Hair follicle dermal papilla cell (primary cell): ENCODE measurements at places on chromosomes 4 and X. TPM values are rescaled to one million over a fixed set of nuclear protein-coding genes. Genes with fewer than 3 reads are reported as not detected.

ZNF141 gene
- 10.2 and 12.0 TPM in 2 replicates for total RNA-seq

SERPINA7 gene
- not detected in 2 replicates for total RNA-seq

SPANXC gene
- not detected in 2 replicates for total RNA-seq

TLR1 gene
- 1.1 and 1.5 TPM in 2 replicates for total RNA-seq

SOWAHB gene
- total RNA-seq: 0.16 and 0.36 TPM in 2 replicates

CXCL11 gene
- total RNA-seq: not detected in 2 replicates

MAML3 gene
- 2.3 and 3.1 TPM in 2 replicates for total RNA-seq

SERTM2 gene
- not detected in 2 replicates for total RNA-seq

CT45A2 gene
- total RNA-seq: not detected in 2 replicates
